ENCODE measurements at places on chromosomes 1 and 21.

DNA sequence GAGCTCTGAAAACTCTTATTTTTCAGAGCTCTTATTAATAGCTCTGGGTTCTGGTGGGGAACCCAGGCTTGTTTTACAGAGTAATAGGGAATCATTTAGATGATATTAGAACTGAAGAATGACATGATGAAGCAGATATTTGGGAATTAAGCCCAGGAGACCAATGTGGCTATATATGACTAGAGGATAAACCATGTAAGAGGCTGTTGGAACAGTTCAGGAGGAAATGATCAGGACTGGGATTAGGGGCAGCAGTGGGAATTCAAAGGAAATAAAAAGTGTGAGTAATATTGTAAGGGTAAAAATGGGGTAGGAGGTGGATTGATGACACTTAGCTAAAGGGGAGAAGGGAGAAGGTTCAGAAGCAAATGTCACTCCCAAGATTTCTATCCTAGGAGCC lies 58.6 kb downstream of the GIPC2 start:
- DNase-seq: no peak

GRCh38 chr1:97562081-97562480 lies 358.8 kb downstream of the DPYD start:
- DNase-seq: no peak

DNA sequence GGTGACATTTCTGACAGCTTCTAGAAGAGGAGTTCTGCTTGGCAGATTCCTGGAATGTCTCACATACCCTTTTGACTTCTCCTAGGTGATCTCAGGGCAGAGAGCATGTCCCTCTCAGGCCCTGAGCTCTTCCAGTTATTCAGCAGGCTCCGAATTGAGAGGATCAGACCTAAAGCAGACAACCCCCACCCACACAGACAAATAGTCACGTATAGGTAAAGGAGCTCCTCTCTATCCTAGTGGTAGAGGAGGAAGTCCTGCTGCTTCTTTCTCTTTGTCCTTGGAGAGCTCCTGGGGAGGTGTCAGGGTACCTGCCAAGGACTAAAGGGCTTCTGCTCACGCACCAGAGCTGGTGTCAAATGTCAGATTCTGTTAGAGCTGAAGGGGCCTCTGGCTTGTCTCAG lies 128.1 kb downstream of the IER5 start:
- DNase-seq: no peak

DNA sequence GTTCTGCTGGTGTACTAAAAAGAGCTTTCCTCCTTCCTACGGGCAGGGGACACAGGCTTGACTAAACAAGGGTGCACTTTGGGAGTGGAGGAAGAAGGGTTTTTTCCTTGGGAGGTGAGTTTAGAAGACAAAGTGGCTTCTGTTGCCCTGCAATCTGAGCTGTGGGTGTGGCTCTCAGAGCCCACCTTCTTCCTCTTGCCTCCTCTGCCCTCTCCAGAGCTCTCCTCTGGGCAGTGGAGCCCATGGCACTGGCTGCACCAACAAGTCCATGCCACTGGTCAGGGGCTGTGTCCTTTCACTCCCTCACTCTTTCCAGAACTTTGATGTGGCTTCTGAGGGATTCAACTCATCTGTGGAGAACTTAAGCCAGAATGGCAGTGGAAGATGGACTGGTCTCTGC lies 25.6 kb upstream of the PSMB2 start:
- DNase-seq: no peak

- no peak for DNase-seq
Measured at GRCh38 chr1:2594641-2595131, 8.1 kb downstream of the PRXL2B start.

DNA sequence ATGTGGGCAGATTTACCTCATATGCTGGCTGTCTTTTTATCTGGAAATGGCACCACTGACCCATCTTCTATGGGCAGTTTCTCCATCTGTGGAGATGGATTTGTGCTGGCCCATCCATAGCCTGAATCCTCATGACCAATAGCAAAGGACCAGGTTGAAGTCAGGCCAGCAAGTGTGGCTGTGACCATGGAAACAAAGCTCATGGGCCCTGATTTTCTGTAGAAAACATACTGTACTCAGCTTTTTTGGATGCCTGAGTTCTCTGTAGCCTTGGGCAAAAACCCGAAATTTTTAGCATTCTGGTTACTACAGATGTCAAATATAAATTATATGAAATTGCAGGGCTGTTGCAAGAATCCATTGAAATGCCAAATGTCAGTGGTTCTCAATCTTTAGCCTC lies 155.0 kb downstream of the PLXNA2 start:
- no peak for DNase-seq

- no peak for DNase-seq
Measured at GRCh38 chr21:43995521-43996105, 16.5 kb upstream of the TRAPPC10 start.
